Adipose tissue (tissue), 3 donors: ENCODE measurements at places on chromosomes 13 and 19. TPM values are rescaled to one million over a fixed set of nuclear protein-coding genes. Genes with fewer than 3 reads are reported as not detected.

The SLAIN1 gene
- 2.4 TPM for polyA plus RNA-seq

The ZNF836 gene
- 4.0 TPM for polyA plus RNA-seq

The PSPN gene
- 0.37 TPM for polyA plus RNA-seq

The RAB11B gene
- 80.4 TPM for polyA plus RNA-seq

The FIZ1 gene
- polyA plus RNA-seq: 6.8 TPM

The LYL1 gene
- polyA plus RNA-seq: 1.9 TPM

The CGB1 gene
- not detected for polyA plus RNA-seq

The IRGC gene
- polyA plus RNA-seq: not detected

The ATP8A2 gene
- polyA plus RNA-seq: 0.10 TPM

The WTIP gene
- 21.0 TPM for polyA plus RNA-seq

The KLF2 gene
- polyA plus RNA-seq: 54.7 TPM

The CADM4 gene
- polyA plus RNA-seq: 4.2 TPM

The PRODH2 gene
- polyA plus RNA-seq: not detected

The SIGLECL1 gene
- not detected for polyA plus RNA-seq

The CNN1 gene
- 4.3 TPM for polyA plus RNA-seq

The C19orf38 gene
- 6.6 TPM for polyA plus RNA-seq
